ENCODE measurements at places on chromosomes 1 and 21.

DNA sequence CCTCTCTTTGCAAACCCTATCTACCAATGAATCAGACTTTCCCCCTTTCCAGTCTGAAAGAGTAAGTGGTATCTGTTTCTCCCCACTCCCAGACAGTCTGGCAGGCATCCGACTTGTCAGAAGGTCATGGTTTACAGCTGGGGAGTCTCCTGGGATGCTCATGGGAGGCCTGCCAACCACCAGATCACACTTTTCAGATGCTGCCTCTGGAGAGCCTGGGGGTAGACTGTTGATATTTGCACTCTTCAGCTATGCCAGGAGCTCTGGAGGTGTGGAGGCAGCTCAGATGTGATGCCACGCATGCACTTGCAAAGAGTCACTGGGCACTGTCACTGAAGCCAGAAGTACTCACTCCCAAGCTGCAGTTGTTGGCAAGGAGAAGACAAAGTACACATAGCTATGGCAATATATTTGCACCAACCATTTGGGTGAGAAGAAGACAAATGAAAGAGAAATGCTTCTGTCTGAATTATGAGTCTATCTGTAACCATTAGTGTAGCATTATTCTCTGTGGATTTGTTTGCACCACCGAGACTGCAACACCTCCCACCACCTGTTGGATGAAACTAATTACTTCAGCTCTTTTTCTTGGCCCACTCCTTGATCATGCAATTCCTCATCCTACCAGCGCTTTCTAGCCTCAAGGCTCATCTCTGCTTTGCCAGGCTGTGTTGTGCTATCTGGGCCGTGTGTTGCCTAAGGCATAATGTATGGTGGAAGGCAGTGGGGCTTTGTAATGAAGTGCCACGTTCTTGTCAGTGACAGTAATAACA lies 133.0 kb upstream of the SPAG17 start:
- DNase-seq = no peak

DNA sequence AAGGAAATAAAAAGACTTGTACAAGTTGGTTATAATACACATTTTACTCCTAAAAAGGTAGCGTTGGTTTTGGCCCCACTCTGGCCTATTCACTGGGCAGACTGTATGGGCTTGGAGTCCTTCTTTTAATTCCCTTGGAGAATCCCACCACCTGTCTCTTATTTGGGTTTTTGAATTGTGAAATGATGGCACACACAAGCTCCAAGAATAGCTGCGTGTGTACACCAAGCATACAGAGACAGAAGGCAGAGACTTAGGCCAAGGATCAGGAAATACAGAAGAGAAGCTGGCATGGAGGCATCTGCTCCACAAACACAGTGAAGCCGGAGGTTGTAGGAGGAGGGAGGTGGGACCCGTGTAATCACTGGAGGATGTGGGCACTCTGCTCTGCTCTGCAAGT lies 29.1 kb downstream of the DDR2 start:
- DNase-seq = no peak

- no peak for DNase-seq
Observed at GRCh38 chr1:202155478-202156021, 4.9 kb downstream of the PTPN7 start.

GRCh38 chr1:91889717-91890459 lies 3.9 kb upstream of the TGFBR3 start:
- DNase-seq = no peak

DNA sequence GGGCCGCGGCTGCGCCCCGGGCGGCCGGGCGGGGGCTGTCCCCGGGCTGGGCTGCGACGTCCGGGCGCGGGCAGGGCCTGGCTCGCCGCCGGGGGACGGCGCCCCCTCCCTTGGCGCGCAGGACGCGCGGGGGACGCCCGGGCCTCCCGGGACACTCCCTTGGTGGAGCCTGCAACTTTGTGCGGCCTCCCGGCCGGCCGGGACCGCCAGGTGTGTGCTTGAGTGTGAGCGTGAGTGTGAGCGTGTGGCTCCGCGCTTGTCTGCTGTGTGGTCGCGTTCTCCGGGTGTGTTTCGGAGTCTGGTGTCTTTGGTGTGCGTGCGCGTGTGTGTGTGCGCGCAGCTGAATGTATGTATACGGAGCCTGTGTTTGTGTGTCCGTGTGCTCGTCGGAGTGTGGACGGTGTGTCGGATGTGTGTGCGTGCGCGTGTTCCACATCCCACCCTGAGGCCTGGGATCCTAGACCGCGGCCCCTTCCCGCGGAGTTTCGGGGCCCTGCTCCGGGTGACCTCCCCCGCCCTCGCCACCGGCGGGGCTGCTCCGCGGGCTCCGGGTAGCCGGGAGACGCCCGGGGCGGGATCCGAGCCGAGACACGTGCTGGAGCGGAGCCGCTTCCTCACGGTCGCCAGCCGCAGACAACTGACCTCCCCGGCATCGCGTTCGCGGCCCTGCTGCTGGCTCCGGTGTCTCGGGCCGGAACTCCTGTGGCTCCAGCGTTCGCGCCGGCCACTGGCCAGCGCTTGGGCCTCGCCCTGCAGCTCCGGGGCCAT lies 1.7 kb downstream of the PTPRU start:
- no peak for DNase-seq

- DNase-seq = no peak
Observed at GRCh38 chr1:241083285-241083684, 273.7 kb downstream of the RGS7 start.

All from CD4-positive, alpha-beta T cell treated with Interferon gamma for 1 hour (primary cell).